ENCODE measurements at places on chromosomes 2 and 18.

- DNase-seq: no peak
Measured at GRCh38 chr2:154724194-154724797, 25.8 kb downstream of the KCNJ3 start.

DNA sequence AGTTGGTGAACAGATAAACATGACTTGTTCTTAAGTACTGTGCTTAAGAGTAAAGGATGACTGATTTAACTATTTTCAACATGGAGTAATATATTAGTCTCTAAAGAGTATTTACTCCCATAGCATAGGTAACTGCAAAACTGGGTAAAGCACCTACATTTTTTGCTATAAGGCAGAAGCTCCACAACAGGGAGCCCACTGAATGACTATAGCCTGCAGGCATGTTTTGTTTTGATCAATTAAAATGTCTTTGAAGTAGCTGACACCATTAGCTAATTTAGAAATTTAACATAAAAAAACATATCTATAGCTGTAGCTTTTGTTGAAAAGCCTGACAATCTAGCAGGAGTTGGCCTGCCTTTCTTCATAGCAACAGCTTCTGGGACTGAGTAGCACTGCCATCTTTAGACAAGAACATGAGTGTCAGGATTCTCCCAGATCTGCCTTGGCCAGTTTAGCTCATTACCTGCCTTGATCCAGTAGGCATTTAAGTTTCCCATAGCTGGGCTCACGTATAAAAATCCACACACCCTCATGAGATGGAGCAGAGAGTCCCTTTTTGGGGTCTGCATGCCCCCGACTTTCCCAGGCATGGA is 1935.1 kb upstream of the PIK3C3 start:
- no peak for DNase-seq

GRCh38 chr2:33230842-33231241 is 245.6 kb upstream of the RASGRP3 start:
- no peak for DNase-seq

DNA sequence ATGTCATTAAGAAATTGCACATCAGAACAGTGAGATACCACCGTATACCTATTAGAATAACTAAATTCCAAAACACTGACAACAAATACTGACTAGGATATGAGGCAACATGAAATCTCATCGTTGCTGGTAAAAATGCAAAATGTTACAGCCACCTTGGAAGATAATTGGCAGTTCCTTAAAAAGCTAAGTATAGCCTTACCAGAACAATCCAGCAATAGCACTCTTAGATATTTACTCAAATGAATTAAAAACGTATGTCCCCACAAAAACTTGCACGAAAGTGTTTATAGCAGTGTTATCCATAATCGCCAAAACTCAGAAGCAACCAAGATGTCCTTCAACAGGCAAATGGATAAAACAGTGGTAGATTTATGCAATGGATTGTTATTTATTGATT is 241.7 kb downstream of the EPHA4 start:
- DNase-seq: no peak

DNA sequence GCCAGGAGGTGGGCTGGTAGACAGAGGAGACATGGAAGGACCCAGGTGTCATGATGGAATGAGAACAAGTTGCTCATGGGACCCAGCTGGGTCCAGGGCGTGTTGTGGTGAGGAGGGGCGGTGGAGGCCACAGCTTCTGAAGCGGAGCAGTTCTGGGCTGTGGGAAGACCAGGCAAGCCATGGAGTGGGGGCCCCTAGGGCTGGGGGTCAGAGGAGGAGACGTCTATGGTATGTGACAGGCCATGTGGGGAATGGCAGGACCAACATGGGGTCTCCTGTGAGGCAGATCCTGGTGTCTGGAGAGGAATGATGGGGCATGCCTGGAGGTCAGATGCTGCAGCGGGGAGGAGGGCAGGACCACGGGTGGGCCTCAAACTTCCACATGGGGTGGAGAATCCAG is 16.9 kb downstream of the MYO7B start:
- DNase-seq: no peak

DNA sequence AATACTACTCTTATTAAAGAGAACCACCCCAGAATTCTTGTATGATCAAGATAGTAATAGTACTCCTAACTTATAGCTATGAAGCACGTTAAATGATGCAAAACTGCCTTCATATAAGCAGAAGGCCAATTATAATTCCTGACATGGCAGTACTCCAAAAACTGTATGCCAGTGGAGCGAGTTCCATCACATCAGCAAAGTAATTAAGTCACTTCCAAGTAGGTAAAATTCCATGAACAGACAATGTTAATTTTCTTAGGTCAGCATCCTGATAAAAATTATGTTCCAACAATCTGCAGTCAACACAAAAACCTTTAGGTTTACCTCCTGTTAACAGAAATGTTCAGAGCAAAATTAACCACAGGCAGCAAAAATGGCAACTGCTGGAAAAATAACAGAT is 136.7 kb downstream of the CDH2 start:
- no peak for DNase-seq

Data from neural crest cell (in vitro differentiated cells).